ENCODE measurements at places on chromosomes 3 and 15.

- H3K4me3 ChIP-seq, result no peak overlapping the region
- H3K27me3 ChIP-seq, result peaks cover 2% of the 10 kb centered on the region
- no peaks in the 10 kb centered on the region for H3K4me1 ChIP-seq
- H3K27ac ChIP-seq, result no peak overlapping the region
Measured at GRCh38 chr3:154105218-154105975, 15.8 kb upstream of the ARHGEF26 start.

GRCh38 chr3:152258448-152259393 is 10.0 kb upstream of the MBNL1 start:
- peaks cover 43% of the 10 kb centered on the region for H3K4me1 ChIP-seq
- peak overlapping the region; percentile 94 for H3K27ac ChIP-seq
- H3K4me3 ChIP-seq, result no peak overlapping the region
- H3K36me3 ChIP-seq, result peaks cover 13% of the 10 kb centered on the region
- DNase-seq, result peak; percentile 62

DNA sequence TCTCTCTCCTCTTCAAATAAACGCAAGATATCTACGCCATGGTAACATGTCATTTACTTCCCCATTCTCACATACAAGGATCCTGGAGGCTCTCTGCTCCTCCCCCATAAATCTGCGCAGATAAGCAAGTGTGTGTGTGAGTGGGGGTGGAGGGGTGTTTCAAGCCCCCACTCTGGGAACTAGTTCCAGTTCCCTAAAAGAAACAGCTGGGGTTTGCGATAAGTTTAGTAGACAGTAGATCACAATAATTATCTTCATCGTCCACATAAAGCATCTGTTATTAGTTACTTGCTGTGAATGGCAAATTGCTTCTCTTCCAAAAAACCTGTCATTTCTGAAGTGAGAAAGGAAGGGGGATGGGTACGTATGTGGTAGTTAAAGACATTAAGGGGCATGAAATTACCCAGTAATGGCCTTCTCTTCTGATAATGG is 79.8 kb downstream of the RBPMS2 start:
- H3K27ac ChIP-seq, result no peak overlapping the region
- DNase-seq, result no peak
- H3K36me3 ChIP-seq, result peaks cover 7% of the 10 kb centered on the region

DNA sequence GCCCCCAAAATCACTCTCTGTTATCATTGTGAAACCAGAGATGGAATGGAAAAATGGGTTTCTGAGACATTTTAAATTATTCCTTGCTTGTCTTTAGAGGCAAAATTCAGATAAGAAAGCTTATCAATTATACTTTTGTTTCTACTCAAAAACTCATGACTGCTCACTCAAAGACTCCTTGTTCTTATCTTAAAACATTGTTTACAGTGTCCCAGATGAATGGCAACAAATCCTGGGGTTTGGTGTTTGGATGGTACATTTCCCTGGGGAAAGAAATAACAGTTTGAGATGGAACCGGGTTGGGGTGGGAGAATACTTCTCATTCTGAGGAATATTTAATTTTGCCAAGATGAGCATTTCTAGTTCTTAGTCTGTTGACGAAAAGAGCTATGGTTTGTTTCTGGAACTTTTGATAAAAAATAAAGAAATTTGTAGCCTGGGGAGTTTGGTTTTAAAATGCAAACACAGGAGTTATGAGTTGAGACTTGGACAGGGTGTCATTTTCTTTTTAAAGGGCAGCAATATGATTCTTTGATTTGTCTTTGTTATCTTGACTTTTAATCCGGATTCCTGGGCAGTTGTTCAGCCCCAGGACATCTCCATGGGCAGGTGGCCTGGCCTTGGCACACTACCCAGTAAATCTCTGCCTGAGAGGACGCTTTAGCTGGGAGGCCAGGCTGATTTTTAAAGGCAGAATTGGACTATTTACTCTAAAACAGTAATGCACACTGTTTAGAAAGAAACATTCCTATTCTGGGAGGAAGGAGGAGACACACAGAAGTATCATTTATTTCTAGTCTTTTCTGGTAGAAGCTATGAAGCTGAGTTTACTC is 32.4 kb downstream of the BTD start:
- H3K4me3 ChIP-seq, result no peak overlapping the region
- H3K27me3 ChIP-seq, result no peaks in the 10 kb centered on the region
- DNase-seq, result no peak
- peaks cover 33% of the 10 kb centered on the region for H3K4me1 ChIP-seq
- H3K27ac ChIP-seq, result no peak overlapping the region
- H3K36me3 ChIP-seq, result no peaks in the 10 kb centered on the region

DNA sequence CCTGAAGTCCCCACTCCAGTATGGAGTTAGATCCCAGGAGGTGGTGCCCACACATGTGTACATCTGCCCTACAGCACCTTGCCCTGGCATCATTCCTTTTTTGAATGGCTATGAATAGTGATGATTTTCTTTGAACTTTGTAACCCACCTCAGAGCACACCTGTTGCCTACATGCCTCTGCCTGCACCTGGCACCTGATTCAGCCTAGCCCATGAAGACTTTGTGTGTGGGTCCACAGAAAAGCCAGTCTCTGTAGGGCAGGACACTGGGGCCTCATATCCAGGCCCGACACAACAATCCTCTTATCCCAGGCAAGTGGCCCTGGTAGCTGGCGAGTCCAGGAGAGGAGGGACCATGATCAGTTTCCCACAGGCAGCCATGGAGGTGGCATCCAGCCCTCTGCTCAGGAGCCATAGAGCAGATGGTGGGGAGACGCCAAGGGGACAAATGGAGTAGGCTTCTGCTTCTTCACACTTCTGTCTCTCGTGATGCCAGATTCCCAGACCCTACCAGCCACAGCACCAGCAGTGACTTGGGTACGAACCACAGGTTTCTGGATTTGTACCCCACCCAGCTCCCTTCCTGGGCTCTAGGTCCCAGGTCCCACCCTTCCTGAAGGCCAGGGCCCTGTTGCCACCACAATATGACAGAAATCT is 230.7 kb downstream of the UACA start:
- no peak overlapping the region for H3K27ac ChIP-seq
- no peaks in the 10 kb centered on the region for H3K36me3 ChIP-seq
- no peaks in the 10 kb centered on the region for H3K27me3 ChIP-seq
- no peak overlapping the region for H3K4me3 ChIP-seq

GRCh38 chr3:147507638-147508286 is 98.6 kb downstream of the ZIC1 start:
- H3K4me1 ChIP-seq, result no peaks in the 10 kb centered on the region
- H3K36me3 ChIP-seq, result no peaks in the 10 kb centered on the region

DNA sequence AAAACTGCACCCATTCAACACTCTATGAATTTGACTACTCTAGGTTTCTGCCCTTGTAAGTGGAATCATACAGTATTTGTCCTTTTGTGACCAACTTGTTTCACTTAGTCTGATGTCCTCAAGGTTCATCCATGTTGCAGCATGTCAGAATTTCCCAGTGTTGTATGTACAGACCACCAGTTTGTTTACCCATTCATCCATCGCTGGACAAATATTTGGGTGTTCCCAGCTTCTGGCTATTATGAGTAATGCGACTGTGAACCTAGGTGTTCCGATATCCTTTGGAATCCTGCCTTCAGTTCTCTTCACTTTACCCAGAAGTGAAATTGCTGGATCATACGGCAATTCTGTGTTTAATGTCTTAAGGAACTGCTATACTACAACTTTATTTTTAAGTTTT is 12.6 kb downstream of the RPL32 start:
- no peaks in the 10 kb centered on the region for H3K27me3 ChIP-seq
- no peak for DNase-seq
- no peak overlapping the region for H3K27ac ChIP-seq
- no peak overlapping the region for H3K4me3 ChIP-seq
- no peaks in the 10 kb centered on the region for H3K4me1 ChIP-seq

Measured in natural killer cell (primary cell).